ENCODE measurements at places on chromosomes 1 and 21.

DNA sequence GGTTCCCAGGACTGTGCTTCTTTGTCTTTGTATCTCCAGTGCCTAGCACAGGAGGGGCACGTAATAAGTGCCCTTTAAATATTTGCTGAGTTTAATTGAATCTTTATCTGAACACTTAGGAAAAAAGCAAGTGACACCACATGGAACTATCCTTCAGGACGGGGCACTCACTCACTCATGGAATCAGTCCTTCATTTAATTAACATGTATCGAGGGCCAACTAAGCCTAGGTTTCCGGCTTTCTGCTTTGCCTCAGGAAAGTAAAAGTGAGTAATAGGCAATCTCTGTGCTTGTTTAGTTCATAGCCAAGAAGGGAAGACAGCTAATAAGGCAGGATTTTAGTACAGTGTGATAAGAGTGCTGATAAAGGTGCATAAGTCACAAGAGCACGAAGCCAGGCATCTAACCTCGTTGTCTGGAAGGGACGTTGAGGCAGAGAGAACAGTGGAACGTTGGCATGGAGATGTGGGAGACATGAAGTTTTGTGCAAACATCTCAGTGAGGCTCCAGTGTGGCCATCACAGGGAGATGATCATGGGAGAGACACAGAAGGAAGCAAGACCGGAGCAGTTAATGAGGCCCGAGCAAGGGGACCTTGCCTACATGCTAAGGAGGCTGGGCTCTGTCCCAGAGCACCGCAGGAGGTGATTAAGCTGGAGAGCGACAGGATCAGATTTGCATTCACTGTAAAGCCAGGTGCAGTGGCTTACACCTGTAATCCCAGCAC lies 54.1 kb upstream of the TRIM67 start:
- DNase-seq: no peak

DNA sequence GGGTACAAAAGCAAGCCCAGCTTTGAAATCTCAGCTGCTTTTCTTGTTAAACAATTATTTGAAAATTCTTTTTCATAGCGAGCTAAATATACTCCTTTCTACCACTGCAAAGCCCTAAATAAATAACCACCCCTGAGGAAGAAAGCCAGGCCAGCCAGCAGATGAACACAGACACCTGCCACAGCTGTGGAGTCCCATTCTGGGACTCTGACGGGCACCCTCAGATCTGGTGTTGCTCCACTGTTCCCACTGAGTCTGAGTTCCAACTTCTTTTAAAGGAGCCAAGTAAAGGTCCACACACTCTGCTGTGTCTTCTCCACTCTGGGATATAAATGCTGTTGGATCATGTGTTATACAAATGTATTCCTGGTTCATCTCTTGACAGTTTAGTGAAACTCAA lies 77.6 kb upstream of the COA6 start:
- DNase-seq: no peak

- no peak for DNase-seq
Observed at GRCh38 chr1:209106237-209106741, 477.2 kb upstream of the CAMK1G start.

GRCh38 chr1:69058454-69058853 lies 509.3 kb upstream of the LRRC7 start:
- no peak for DNase-seq

GRCh38 chr1:94907136-94907535 lies 19.8 kb downstream of the CNN3 start:
- no peak for DNase-seq

GRCh38 chr1:33410091-33410701 lies 20.7 kb downstream of the PHC2 start:
- DNase-seq: no peak

DNA sequence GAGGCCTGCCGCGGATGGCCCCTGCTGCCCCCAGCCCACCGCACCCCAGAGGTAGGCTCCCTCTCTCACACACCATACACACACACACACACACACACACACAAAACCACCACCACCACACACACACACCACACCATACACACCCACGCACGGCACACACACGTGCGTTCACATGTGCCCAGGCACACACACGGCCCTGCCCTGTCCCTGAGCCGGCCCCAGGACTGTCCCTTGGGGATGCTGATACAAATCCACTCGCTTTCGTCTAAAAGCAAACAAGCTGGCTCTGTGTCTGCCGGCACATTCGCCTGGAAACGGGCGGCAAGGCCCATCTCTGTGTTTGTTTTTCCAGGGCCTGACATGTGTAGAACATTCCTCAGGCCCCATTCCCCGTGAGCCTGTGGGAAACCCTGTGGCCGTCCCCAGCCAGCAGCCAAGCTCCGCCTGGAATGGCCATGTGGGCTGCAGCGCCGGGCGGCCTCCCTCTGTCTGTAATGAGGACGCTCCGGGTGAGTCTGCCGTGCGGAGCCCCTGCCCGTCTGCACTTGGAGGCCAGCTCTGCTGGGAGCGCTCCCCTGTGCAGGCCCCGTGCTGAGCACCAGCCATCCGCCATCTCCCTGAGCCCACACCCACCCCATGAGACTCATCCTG lies 67.4 kb downstream of the DMRTB1 start:
- DNase-seq: no peak

DNA sequence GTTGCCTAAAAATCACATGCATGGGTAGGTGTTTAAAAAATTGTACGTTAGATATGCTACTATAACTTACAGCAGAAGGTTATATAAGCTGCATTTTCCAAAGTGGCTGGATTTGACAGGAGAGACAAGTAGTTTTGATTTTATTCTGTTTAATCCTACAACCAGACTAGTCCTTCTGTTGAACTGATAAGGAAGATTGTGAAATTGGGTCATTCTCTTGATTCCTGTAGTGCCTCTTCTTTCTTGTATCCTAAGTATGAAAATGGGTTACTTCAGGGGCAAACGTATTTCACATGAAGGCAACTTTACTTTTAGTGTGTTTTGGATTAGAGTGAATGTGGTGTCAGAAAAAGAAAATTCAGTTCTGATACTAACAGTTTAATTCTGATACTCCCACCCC lies 19.0 kb downstream of the CDC42 start:
- DNase-seq: no peak

DNA sequence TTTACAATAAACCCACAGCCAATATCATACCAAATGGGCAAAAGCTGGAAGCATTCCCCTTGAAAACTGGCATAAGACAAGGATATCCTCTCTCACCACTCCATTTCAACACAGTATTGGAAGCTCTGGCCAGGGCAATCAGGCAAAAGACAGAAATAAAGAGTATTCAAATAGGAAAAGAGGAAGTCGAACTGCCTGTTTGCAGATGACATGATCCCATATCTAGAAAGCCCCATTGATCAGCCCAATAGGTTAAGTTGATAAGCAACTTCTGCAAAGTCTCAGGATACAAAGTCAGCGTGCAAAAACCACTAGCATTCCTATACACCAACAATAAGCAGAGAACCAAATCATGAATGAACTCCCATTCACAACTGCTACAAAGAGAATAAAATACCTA lies 235.5 kb downstream of the DPYD start:
- no peak for DNase-seq

GRCh38 chr1:165686971-165687433 lies 11.4 kb downstream of the ALDH9A1 start:
- DNase-seq: no peak

- DNase-seq: no peak
Observed at GRCh38 chr1:115732316-115732715, 36.2 kb downstream of the CASQ2 start.

DNA sequence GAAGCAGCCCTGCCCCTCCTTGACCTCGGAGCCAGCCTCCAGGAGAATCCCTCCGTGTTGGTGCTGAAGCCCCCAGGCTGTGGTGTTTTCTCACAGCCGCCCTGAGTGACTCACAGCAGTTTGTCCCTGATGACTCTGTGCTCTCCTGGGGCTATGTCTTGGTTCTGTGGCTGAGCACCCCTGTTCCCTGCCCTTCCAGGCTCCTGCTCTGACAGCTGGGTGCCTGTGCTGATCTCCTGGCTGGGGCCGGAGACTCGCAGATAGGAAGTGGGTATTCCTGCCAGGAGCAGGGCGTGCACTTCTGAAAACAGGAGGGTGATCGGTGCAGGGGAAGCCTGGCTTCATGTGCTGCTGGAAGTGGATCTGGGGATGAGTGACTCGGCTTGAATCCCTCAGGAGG lies 34.5 kb downstream of the POFUT2 start:
- DNase-seq: no peak

- no peak for DNase-seq
Observed at GRCh38 chr1:204728045-204728444, 42.5 kb upstream of the LRRN2 start.

- no peak for DNase-seq
Observed at GRCh38 chr1:21638531-21639341, 30.4 kb downstream of the RAP1GAP start.

- DNase-seq: no peak
Observed at GRCh38 chr21:36323032-36323431, 3.0 kb downstream of the MORC3 start.

- no peak for DNase-seq
Observed at GRCh38 chr1:31153423-31153822, 86.3 kb downstream of the NKAIN1 start.

DNA sequence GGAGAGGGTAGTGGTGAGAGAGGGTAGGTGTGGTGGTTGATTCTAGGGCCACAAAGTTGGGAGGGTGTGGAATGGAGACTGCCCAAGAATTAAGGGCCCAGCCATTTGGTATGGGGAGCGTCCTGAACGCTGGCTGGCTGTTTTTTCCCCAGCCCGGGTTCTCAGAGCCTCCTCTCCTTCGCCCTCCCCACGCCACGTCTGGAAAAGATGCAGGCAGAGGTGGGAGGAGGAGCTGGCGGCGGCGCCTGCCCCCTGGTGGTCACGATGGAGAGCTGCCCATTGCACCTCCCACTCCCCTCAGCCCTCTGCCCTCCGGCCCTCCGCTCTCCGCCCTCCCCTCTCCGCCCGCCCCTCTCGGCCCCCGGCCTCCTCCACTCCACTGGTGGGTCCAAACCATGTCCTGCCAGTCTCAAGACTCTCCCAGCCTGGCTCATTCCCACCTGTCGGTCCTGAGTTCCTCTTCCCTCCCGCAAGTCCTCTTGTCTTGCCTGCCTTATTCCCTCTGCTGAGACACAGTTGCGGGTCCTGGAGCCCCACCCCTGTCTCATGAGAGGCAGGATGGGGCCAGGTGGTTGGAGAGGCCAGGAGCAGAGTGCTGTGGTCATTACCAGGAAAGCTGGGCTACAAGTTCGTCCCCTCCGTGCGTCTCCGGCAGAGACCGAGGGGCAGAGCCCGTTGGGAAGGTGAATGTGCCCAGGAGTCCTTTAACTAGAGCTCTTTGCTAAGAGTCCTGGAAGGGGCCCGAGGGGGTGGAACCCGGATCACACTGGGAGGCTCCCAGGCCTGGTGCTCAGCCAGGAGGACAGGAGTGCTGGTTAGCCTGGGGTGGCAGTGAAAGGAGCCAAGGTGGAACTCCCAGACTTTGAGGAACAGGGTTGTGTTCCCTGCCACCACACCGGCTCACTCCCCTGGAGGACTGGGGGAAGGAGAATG lies 22.6 kb downstream of the ETNK2 start:
- DNase-seq: peak; percentile 91

DNA sequence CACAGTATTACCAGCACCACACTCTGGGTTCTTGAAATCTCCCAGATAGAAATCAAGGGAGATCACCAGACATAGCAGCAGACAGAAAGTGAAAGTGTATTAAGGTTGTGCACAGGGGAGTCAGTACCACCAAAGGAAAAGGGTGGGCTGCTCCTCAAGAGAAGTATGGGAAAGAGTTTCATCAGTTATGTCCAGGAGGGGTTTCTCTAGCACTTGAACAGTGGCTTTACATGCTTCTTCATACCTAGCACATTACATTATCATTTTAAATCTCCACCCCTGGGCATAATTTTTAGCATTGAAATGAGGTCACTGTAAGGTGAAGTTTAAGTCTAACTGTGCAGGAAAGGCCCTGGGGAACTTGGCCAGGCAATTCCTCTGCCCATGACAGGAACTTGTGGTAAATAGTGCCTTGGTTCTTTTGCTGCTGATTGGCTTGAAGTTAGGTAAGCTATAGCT lies 601.0 kb downstream of the NUF2 start:
- DNase-seq: no peak

DNA sequence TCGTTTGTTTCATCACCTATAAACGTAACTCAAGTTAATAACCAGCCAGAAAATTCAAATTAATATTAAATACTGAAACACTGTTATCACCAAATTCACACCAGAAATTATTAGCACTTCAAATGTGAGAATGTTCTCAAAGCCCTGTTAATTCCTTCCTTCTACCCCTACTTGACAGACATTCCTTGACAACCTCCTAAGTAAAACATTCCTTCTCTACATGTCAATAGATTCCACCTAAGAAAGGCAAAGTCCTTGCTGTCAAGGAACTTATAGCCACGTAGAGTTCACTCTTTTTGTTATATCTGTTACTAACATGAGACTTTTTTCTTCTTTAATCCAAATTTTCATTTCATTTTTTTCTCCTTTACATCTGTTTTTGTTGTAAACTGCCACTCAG lies 441.5 kb downstream of the SMYD3 start:
- no peak for DNase-seq

- DNase-seq: no peak
Observed at GRCh38 chr1:67463298-67463955, 33.2 kb upstream of the SERBP1 start.

GRCh38 chr1:21082073-21082472 lies 94.6 kb downstream of the EIF4G3 start:
- DNase-seq: no peak

- DNase-seq: no peak
Observed at GRCh38 chr1:7458946-7459345, 312.1 kb upstream of the VAMP3 start.

GRCh38 chr1:30318413-30318812 lies 405.0 kb downstream of the MATN1 start:
- no peak for DNase-seq

DNA sequence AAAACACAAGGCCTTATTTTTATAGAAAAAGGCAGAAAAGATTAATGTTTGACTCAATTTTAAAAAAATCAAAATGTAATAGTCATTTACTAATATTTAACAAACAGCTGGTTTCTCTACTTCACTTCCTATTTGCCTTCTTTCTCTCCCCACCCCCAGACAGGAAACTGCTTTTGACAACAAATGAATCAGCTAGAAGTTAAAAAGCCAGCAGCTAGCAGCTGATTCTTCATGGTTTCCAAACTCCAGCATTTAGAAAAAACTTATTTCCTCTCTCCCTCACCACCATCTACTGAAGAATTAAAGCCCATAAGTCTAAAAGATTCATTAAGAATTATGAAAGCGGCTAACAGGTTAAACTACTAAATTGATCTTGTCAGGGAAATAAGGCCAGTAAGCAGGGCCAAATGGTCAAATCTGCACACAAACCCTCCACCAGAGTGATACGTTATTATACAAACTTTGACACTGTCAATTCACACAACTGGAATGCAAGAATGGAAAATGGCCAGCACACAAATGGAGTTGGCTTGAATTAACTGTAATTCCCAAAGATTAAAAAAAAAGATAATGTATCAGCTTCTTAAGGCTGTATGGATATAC lies 4.0 kb downstream of the WDR26 start:
- peak; percentile 63 for DNase-seq

- no peak for DNase-seq
Observed at GRCh38 chr1:64669098-64669675, 75.7 kb upstream of the RAVER2 start.

All from GM10248 (cell line).